ENCODE measurements at places on chromosomes 6 and 20.
A peak's percentile ranks its signal among the peaks of the same experiment; 100 is the strongest.

DNA sequence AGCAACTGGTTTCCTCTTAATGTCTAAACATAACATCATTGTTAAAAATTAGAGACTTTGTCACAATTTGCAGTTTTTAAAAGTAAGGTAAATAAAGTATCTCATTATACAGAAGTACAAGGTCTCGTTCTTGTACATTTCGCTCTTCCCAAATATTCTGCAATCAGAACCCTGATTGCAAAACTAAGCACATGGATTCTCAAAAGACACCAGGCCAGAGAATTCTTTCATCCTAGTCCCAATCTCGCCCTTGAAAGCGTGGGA is 355 bp upstream of the AKAP7 start:
- H3K27ac ChIP-seq: no peak overlapping the region
- no peak overlapping the region for H3K4me3 ChIP-seq
- H3K27me3 ChIP-seq: no peaks in the 10 kb centered on the region
- no peak for DNase-seq
- peaks cover 3% of the 10 kb centered on the region for H3K4me1 ChIP-seq
- no peaks in the 10 kb centered on the region for H3K36me3 ChIP-seq

GRCh38 chr6:136525586-136526195 is 24.5 kb downstream of the MAP7 start:
- no peaks in the 10 kb centered on the region for H3K27me3 ChIP-seq
- no peak for DNase-seq
- H3K4me3 ChIP-seq: no peak overlapping the region

- H3K4me1 ChIP-seq: no peaks in the 10 kb centered on the region
- no peak overlapping the region for H3K4me3 ChIP-seq
- H3K27ac ChIP-seq: no peak overlapping the region
- no peaks in the 10 kb centered on the region for H3K27me3 ChIP-seq
These were observed 1846.5 kb upstream of the DEFB115 start for GRCh38 chr20:29410806-29411457.

GRCh38 chr20:49538950-49539349 is 29.0 kb downstream of the PTGIS start:
- no peaks in the 10 kb centered on the region for H3K27me3 ChIP-seq
- no peaks in the 10 kb centered on the region for H3K4me1 ChIP-seq
- H3K27ac ChIP-seq: no peak overlapping the region
- no peaks in the 10 kb centered on the region for H3K36me3 ChIP-seq

DNA sequence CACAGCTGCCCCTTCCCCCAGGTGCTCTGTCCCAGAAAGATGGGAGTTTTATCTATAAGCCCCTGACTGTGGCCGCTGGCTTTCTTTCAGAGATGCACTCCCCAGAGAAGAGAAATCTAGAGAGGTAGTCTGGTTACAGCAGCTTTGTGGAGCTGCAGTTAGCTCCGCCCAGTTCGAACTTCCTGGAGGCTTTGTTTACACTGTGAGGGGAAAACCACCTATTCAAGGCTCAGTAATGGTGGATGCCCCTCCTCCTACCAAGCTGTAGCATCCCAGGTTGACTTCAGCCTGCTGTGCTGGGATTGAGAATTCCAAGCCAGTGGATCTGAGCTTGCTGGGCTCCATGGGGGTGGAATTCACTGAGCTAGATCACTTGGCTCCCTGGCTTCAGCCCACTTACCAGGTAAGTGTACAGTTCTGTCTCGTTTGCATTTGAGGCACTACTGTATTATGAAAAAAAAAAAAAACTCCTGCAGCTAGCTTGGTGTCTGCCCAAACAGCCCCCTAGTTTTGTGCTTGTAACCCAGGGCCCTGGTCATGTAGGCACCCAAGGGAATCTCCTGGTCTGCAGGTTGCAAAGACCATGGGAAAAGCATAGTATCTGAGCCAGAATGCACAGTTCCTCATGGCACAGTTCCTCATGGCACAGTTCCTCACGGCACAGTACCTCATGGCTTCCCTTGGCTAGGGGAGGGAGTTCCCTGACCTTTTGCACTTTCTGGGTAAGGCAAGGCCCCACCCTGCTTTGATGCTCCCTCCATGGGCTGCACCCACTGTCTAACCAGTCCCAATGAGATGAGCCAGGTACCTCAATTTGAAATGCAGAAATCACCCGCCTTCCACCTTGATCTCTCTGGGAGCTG is 275.0 kb downstream of the CENPW start:
- H3K4me1 ChIP-seq: no peaks in the 10 kb centered on the region
- DNase-seq: no peak
- H3K36me3 ChIP-seq: no peaks in the 10 kb centered on the region
- H3K4me3 ChIP-seq: no peak overlapping the region
- no peaks in the 10 kb centered on the region for H3K27me3 ChIP-seq

- H3K27ac ChIP-seq: no peak overlapping the region
- no peak overlapping the region for H3K4me3 ChIP-seq
- no peaks in the 10 kb centered on the region for H3K36me3 ChIP-seq
- no peaks in the 10 kb centered on the region for H3K27me3 ChIP-seq
- H3K4me1 ChIP-seq: no peaks in the 10 kb centered on the region
These were observed 26.1 kb downstream of the GPR63 start for GRCh38 chr6:96811136-96811535.

GRCh38 chr6:169396554-169397163 is 143.0 kb upstream of the THBS2 start:
- no peak overlapping the region for H3K4me3 ChIP-seq
- H3K27me3 ChIP-seq: no peaks in the 10 kb centered on the region
- no peaks in the 10 kb centered on the region for H3K36me3 ChIP-seq
- peak; percentile 50 for DNase-seq

- no peak for DNase-seq
- peak overlapping the region; percentile 91 for H3K27ac ChIP-seq
- peak overlapping the region; percentile 38 for H3K4me3 ChIP-seq
- no peaks in the 10 kb centered on the region for H3K27me3 ChIP-seq
- peaks cover 42% of the 10 kb centered on the region for H3K36me3 ChIP-seq
These were observed 40.9 kb upstream of the TLDC2 start for GRCh38 chr20:36835025-36835424.

DNA sequence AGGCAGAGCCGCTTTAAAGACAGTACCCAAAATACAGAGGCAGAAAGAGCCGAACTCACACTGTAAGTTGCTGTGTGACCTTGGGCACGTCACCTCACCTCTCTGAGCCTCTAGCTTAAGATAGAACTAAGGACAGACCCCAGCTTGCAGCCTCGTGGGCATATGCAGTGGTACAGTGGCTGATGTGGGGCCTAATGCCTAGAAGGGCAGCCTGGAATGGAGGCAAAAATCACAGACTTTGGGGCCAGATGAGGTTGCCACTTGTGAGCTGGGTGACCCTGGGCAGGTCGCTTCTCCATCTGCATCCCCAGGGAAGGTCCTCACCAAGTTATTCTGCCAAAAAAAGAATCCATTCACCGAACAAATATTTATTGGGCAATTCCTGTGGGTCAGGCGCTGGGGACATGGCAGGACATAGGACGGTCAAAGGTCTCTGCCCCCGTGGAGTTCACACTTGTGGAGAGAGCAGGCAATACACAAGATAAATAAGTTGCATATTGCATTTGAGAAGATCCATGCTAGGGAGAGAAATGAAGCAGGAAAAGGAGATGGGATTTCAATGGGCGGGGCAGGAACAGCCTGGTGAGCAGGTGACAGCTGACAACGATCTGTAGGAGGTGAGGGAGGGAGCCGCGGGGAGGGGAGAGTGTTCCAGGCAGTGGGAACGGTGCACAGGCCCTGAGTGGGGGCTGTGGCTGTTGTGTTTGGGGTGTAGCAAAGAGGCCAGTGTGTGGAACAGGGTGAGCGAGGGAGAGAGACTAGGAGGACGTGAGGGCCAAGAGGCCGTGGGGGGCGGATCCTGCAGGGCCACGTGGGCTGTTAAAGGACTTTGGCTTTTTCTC is 115.2 kb downstream of the CEBPB start:
- no peak overlapping the region for H3K27ac ChIP-seq
- H3K27me3 ChIP-seq: no peaks in the 10 kb centered on the region
- no peak for DNase-seq
- H3K4me1 ChIP-seq: no peaks in the 10 kb centered on the region

- H3K27ac ChIP-seq: no peak overlapping the region
- no peaks in the 10 kb centered on the region for H3K27me3 ChIP-seq
- H3K4me3 ChIP-seq: no peak overlapping the region
- DNase-seq: no peak
These were observed 169.7 kb upstream of the GGTLC1 start for GRCh38 chr20:24158281-24158680.

GRCh38 chr6:170137176-170137891 is 153.5 kb downstream of the DLL1 start:
- no peaks in the 10 kb centered on the region for H3K36me3 ChIP-seq
- H3K27ac ChIP-seq: no peak overlapping the region
- DNase-seq: no peak
- H3K4me1 ChIP-seq: no peaks in the 10 kb centered on the region
- H3K4me3 ChIP-seq: no peak overlapping the region

DNA sequence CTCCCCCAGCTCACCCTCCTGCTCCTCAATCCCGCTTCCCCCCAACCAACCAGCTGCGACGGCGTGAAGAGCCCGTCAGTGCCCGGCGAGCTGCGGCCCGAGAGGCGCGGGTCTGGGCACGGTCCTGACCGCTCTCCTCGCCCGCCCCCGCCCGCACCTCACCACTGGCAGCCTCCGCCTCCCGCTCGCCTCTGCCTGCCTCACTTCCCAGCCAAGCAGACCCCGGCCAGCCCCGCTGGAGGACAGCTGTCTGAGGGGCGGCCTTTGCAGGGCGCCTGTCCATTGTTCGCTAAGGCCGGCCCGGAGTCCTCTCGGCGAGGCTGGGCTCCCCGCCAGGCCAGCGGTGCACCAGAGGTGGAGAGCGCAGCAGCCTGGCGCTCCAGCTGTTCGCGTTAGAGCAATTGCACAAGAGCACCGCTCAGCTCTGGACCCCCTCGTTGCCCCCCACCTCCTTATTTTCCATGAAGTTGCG is 1.3 kb downstream of the SOBP start:
- H3K4me3 ChIP-seq: peak overlapping the region; percentile 93
- DNase-seq: peak; percentile 60
- H3K36me3 ChIP-seq: peaks cover 15% of the 10 kb centered on the region
- peaks cover 55% of the 10 kb centered on the region for H3K4me1 ChIP-seq
- H3K27ac ChIP-seq: peak overlapping the region; percentile 84

- H3K36me3 ChIP-seq: no peaks in the 10 kb centered on the region
- no peaks in the 10 kb centered on the region for H3K27me3 ChIP-seq
- H3K27ac ChIP-seq: no peak overlapping the region
- peaks cover 8% of the 10 kb centered on the region for H3K4me1 ChIP-seq
- no peak for DNase-seq
These were observed 57.4 kb downstream of the SYTL3 start for GRCh38 chr6:158707120-158707820.

GRCh38 chr6:95767897-95768463 is 190.6 kb downstream of the MANEA start:
- DNase-seq: no peak
- H3K4me1 ChIP-seq: no peaks in the 10 kb centered on the region
- no peak overlapping the region for H3K27ac ChIP-seq
- no peak overlapping the region for H3K4me3 ChIP-seq

DNA sequence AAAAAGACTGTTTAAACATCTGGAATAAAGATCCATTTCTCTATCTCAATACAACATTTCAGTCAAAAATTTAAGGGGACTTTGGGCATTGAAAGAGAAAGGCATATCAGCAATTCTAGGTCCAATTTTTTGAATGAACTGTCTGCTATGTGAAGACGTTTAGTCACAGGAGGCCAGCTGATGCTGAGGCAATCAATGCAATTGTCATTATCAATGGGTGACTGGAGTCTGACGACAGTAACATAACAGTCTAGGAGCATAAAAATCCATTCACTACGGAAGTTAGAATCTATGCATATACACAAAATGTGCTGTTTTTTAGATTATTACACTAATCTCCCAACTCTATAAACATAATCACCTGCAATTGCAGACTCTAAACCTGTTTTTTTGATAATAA is 37.8 kb downstream of the TENT5A start:
- no peaks in the 10 kb centered on the region for H3K4me1 ChIP-seq
- no peaks in the 10 kb centered on the region for H3K27me3 ChIP-seq
- no peak overlapping the region for H3K4me3 ChIP-seq
- H3K27ac ChIP-seq: no peak overlapping the region

- no peak for DNase-seq
- H3K4me1 ChIP-seq: no peaks in the 10 kb centered on the region
- no peak overlapping the region for H3K4me3 ChIP-seq
- no peaks in the 10 kb centered on the region for H3K36me3 ChIP-seq
- H3K27ac ChIP-seq: no peak overlapping the region
- H3K27me3 ChIP-seq: no peaks in the 10 kb centered on the region
These were observed 92.5 kb upstream of the PDE10A start for GRCh38 chr6:165755583-165755982.

DNA sequence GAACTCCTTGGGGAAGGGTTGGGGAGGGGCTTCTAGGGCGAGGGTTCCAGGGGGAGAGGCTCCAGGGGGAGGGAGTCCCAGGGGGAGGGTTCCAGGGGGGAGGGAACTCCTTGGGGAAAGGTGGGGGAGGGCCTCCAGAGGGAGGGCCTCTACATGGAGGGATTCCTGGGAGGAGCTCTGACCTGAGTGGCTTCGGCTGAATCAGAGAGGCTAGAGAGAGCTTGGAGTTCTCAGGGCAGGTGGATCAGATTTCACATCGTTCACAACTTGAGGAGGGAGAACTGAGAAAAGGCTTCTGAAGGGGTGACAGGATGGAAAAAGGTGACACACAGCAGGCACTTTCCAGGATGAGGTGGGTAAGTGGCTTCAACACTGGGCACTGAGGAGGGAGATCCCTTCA is 49.1 kb downstream of the DAAM2 start:
- no peak overlapping the region for H3K4me3 ChIP-seq
- H3K36me3 ChIP-seq: no peaks in the 10 kb centered on the region
- H3K27me3 ChIP-seq: no peaks in the 10 kb centered on the region
- no peak for DNase-seq

- H3K27me3 ChIP-seq: no peaks in the 10 kb centered on the region
- no peak overlapping the region for H3K27ac ChIP-seq
- DNase-seq: no peak
- no peaks in the 10 kb centered on the region for H3K36me3 ChIP-seq
These were observed 171.5 kb downstream of the QKI start for GRCh38 chr6:163585932-163586437.

DNA sequence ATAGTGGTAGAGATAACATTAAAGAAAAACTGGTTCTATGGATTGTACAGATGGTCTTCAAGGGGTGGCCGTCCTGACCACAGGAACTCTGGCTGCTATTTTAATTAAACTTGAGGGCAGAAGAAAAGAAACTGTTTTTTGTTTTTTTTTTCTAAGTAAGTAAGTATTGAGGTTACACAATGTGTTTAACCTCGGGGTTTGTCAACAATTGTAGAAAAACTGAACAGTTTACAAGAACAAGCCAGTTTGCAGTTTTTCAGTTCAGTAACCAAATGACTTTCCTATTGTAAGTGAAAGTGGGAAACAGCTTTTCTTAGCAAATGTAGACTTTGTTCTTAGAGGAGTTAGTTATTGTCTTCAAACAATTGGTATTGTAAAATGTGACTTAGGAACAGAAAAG is 77.0 kb downstream of the PLCB1 start:
- no peak for DNase-seq
- no peaks in the 10 kb centered on the region for H3K36me3 ChIP-seq
- H3K27me3 ChIP-seq: no peaks in the 10 kb centered on the region
- no peak overlapping the region for H3K27ac ChIP-seq
- no peak overlapping the region for H3K4me3 ChIP-seq
- no peaks in the 10 kb centered on the region for H3K4me1 ChIP-seq

GRCh38 chr6:119090256-119090655 is 11.8 kb upstream of the FAM184A start:
- no peak overlapping the region for H3K4me3 ChIP-seq
- H3K4me1 ChIP-seq: no peaks in the 10 kb centered on the region
- H3K36me3 ChIP-seq: no peaks in the 10 kb centered on the region
- DNase-seq: no peak

Data from Karpas-422 (cell line).